ENCODE measurements at places on chromosomes 11 and 22. TPM values are rescaled to one million over a fixed set of nuclear protein-coding genes. Genes with fewer than 3 reads are reported as not detected.

Gene ISX
- not detected for total RNA-seq

- no peak overlapping the region for H3K27ac ChIP-seq
- no peak for DNase-seq
- peaks cover 7% of the 10 kb centered on the region for H3K27me3 ChIP-seq
- H3K4me1 ChIP-seq: peaks cover 5% of the 10 kb centered on the region
- no peak overlapping the region for H3K4me3 ChIP-seq
- H3K36me3 ChIP-seq: no peaks in the 10 kb centered on the region
Observed at GRCh38 chr22:33886696-33887095, 33.6 kb downstream of the LARGE1 start.

- no peak for DNase-seq
- H3K4me1 ChIP-seq: peaks cover 9% of the 10 kb centered on the region
- no peak overlapping the region for H3K27ac ChIP-seq
- H3K27me3 ChIP-seq: no peaks in the 10 kb centered on the region
Observed at GRCh38 chr11:123585206-123585605, 69.2 kb downstream of the SCN3B start.

Gene C11orf97
- total RNA-seq: not detected

GRCh38 chr11:61554172-61554988, 26.5 kb downstream of the SYT7 start:
- no peak overlapping the region for H3K27ac ChIP-seq
- no peak for DNase-seq
- no peak overlapping the region for H3K4me3 ChIP-seq

- H3K27ac ChIP-seq: no peak overlapping the region
- H3K4me1 ChIP-seq: no peaks in the 10 kb centered on the region
- H3K36me3 ChIP-seq: no peaks in the 10 kb centered on the region
- H3K27me3 ChIP-seq: peaks cover 3% of the 10 kb centered on the region
- H3K4me3 ChIP-seq: no peak overlapping the region
Observed at GRCh38 chr11:36803084-36803483, 205.0 kb upstream of the RAG2 start.

Gene C1QTNF5
- total RNA-seq: not detected

GRCh38 chr11:61749591-61750217, 2.7 kb upstream of the MYRF start:
- H3K36me3 ChIP-seq: no peaks in the 10 kb centered on the region
- no peak overlapping the region for H3K27ac ChIP-seq
- H3K4me1 ChIP-seq: peaks cover 13% of the 10 kb centered on the region
- no peak overlapping the region for H3K4me3 ChIP-seq
- peaks cover 30% of the 10 kb centered on the region for H3K27me3 ChIP-seq
- DNase-seq: no peak

DNA sequence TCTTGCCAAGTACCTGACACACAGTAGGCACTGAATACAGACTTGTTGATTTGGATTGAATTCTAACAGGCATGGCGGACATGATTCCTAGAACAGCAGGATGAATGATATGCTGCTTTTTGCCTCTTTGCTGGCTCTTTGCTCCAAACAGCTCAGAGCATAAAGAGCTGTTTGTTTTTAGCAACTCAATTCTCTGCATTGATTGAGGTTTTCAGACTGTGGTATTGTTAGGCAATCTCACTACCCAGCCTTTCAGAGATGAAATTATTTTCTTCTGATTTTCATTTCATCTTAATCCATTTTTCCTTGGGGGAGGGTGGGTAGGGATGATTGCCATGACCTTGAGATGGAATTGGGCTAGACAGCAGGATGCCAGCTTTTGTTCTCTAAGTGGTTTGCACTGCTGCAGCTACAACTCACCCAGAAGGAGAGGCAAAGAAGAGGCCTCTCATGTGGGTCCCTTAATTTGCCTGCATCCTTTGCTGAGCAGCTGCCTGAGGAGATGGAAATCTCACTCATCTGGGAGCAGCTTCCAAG, 20.5 kb downstream of the COA4 start:
- no peak overlapping the region for H3K4me3 ChIP-seq
- no peak overlapping the region for H3K27ac ChIP-seq
- peaks cover 8% of the 10 kb centered on the region for H3K36me3 ChIP-seq

Gene PGA3
- not detected for total RNA-seq

Gene ADM
- total RNA-seq: 4.6 TPM

Gene NXPE4
- not detected for total RNA-seq

DNA sequence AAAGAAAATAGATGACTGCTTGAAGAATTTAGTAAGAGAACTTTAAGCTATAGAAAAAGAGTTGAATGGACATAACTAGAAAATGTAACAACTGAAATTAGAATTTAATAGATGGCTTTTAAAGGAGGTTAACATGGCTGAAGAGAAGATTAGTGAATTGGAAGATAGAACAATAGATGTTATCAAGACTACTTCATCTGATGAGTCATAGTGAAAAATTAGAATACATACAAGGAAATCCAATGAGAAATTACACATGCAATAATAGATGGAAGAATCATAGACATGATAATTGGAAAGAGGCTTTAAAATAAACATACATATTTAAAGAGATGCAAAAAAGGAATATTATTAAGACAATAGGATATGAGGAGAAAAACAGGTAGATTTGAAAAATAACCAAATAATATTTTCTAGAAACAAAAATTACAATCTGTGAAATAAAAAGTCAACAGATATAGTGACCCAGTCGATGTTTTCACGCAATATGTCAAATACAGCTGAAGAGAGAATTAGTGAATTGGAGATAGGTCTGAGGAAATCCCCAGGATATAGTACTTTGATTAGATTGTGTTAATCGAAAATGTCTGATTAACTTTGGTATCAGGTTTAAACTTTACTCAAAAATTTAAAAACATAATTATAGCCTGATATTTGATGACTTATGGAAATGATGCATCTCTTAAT, 28.2 kb downstream of the CAT start:
- no peaks in the 10 kb centered on the region for H3K4me1 ChIP-seq
- H3K27me3 ChIP-seq: no peaks in the 10 kb centered on the region
- H3K4me3 ChIP-seq: no peak overlapping the region
- H3K27ac ChIP-seq: no peak overlapping the region
- no peak for DNase-seq

DNA sequence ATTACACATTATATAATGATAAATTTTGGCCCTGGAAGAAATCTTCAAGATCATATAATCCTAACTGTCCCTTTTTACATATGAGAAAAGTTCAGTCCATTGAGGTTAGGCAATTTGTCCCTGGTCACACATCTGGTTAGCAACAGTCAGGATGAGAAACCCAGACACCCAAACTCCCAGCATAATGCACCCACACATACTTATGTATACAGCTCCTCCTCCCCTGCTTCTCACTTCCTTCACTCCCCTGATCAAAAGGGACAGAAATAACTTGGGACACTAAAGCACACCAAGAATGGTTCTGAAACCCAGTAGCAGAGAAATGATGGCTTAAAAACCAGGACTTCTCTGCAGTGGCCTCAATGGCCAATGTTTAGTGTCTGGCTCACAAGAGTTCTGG, 11.1 kb downstream of the NUMA1 start:
- peak overlapping the region; percentile 67 for H3K27ac ChIP-seq
- H3K27me3 ChIP-seq: no peaks in the 10 kb centered on the region
- H3K4me1 ChIP-seq: peaks cover 51% of the 10 kb centered on the region
- DNase-seq: no peak
- peak overlapping the region; percentile 63 for H3K4me3 ChIP-seq

Gene PATE4
- not detected for total RNA-seq

- H3K4me1 ChIP-seq: peaks cover 60% of the 10 kb centered on the region
- peak overlapping the region; percentile 85 for H3K27ac ChIP-seq
- DNase-seq: peak; percentile 23
- H3K36me3 ChIP-seq: no peaks in the 10 kb centered on the region
Observed at GRCh38 chr11:15055620-15056356, 17.6 kb upstream of the CALCB start.

Gene OR2AG2
- 0.19 TPM for total RNA-seq

Gene SPON1
- total RNA-seq: 0.16 TPM

DNA sequence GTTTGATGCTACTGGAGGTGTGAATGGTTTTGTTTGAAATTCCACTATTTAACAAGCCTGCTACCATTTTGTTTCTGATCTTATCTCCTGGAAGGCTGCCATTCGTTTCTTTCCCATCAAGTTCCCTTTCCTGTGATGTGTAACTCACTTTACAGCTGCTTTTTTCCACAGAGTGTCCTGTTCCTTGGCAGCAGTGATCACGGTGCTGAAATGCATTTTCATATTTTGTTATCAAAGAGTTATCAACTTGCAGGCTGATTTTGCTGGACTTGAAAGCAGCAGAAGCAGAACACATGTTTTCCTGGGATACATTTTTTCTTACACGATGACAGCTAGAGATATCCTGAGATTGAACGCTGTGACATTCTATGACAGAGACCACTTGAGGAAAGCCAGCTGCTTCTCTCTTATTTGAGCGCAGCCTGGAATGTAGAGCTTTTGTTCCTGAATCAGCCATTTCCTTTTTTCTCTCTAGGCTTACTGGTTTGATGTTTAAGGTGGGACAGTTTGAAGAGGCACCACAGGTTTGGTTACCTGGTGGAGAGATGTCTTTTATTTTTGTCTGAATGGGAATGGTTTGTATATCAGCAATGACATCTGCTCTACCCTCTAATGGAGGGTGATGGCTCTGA, 34.7 kb downstream of the PRR14L start:
- H3K27me3 ChIP-seq: no peaks in the 10 kb centered on the region
- no peak for DNase-seq
- no peaks in the 10 kb centered on the region for H3K4me1 ChIP-seq
- H3K36me3 ChIP-seq: peaks cover 5% of the 10 kb centered on the region

Gene DDIAS
- 19.5 TPM for total RNA-seq

Gene KCNJ11
- not detected for total RNA-seq

Gene SULT4A1
- total RNA-seq: not detected

- no peaks in the 10 kb centered on the region for H3K27me3 ChIP-seq
- H3K36me3 ChIP-seq: no peaks in the 10 kb centered on the region
- DNase-seq: no peak
- H3K27ac ChIP-seq: no peak overlapping the region
Observed at GRCh38 chr11:1049911-1050580, 13.5 kb upstream of the MUC6 start.

- peak; percentile 65 for DNase-seq
- H3K4me1 ChIP-seq: peaks cover 30% of the 10 kb centered on the region
- H3K27ac ChIP-seq: peak overlapping the region; percentile 3
- H3K27me3 ChIP-seq: peaks cover 30% of the 10 kb centered on the region
- H3K36me3 ChIP-seq: peaks cover 3% of the 10 kb centered on the region
Observed at GRCh38 chr11:122656073-122656630, 630 bp downstream of the UBASH3B start.

Gene PKNOX2
- not detected for total RNA-seq

DNA sequence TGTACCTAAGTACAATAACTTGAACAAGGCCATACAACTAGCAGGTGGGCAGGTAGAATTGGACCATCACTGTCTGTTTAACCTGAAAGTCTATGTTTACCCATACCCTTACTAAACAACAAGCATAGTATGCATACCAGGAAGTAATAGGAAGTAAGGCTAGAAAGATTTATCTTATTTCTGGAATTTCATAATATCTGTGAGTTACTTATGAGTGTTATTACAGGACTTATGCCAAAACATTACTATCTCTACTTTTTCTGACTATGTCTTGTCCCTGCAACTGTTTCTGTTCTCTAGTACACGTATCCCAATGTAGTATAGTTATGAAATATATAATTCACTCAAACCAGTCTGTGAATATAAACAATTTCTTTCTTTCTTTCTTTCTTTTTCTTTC, 1400.8 kb upstream of the TENM4 start:
- no peaks in the 10 kb centered on the region for H3K27me3 ChIP-seq
- H3K27ac ChIP-seq: no peak overlapping the region
- peaks cover under 1% of the 10 kb centered on the region for H3K36me3 ChIP-seq
- no peak for DNase-seq
- no peak overlapping the region for H3K4me3 ChIP-seq
- no peaks in the 10 kb centered on the region for H3K4me1 ChIP-seq

DNA sequence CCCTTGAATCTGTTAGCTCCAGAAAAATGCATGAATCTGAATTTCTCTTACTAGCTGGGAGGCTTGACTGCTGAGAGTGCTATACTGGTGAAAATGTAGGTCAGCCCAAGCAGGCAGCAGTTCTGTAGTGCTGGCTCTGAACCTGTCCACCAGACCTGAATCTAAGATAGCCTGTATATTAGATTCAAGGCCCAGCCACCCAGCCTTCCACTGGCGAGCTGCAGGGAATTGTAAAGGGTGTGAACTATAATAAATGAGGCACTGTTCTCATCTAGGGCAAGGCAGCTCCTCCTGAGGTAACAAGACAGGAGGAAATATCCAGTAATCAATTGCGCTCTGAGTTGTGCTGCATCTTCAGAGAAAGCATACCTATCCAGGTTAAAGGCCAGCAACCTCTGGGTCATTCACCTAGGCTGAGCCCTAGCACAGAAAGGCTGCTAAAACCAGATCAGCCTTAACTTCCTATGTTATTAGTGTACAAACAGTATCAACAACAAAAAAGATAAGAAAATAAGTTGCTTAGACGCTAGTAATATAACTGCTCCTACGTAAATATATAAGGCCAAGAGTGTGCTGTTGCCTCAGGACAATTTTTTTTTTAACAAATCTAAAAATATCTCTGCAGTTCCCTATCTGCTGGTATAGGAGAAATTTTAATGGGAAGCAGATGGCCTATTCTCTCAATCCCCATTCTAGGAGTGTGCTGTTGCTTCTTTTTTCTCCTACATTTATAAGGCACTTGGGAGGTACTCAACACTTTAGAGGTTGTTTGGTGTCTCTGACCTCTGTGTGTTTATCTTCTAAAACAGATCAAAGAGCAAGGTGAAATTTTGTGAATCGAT, 63.0 kb downstream of the RELT start:
- H3K4me1 ChIP-seq: no peaks in the 10 kb centered on the region
- H3K27me3 ChIP-seq: no peaks in the 10 kb centered on the region
- no peak for DNase-seq
- no peak overlapping the region for H3K27ac ChIP-seq
- H3K4me3 ChIP-seq: no peak overlapping the region
- no peaks in the 10 kb centered on the region for H3K36me3 ChIP-seq

Gene CCDC87
- 0.10 TPM for total RNA-seq

Gene CHRNA10
- total RNA-seq: 1.9 TPM

Gene SLC36A4
- 18.0 TPM for total RNA-seq

Gene HTR3A
- total RNA-seq: not detected

DNA sequence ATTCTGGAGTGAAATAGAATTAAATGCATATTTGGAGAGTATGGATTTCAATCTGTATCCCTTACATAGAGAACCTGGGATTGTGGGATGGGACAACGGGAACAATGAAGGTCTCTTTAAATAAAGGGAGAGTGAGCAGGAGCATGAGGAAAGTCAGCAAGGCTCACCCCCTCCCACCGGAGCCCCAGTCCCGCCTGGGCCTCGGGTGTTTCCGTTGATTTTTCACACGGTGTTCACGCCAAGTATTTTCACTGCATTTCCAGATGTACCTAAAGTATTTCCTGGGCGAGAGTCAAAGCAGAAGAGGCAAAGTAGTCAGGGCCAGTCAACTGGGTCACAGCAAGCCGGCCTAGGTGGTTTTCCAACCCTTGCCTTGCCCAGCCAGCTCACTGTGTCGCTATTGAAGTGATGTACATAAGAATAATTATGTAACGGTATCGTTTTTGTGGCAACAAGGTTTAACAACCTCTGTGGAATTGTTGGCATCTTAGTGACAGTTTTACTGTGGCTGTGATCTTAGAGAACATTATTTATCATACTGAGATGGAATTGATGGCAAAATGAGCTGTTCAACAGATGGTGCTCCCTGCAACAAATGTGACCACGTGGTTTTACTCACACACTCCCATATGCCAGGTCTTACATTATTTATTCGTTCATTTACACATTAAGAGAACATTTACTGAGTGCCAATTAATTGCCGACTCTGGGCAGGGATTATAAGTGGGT, 177.3 kb downstream of the ADAMTS15 start:
- H3K4me3 ChIP-seq: no peak overlapping the region
- no peaks in the 10 kb centered on the region for H3K36me3 ChIP-seq
- H3K4me1 ChIP-seq: peaks cover 4% of the 10 kb centered on the region
- peaks cover 32% of the 10 kb centered on the region for H3K27me3 ChIP-seq
- DNase-seq: no peak

Data from activated T-cell treated with anti-CD3 and anti-CD28 coated beads, Interleukin-2, amount 50 U/mL, for 72 hours (primary cell).